GM12891 (cell line): ENCODE measurements at places on chromosomes 2 and 18.
A peak's percentile ranks its signal among the peaks of the same experiment; 100 is the strongest.

DNA sequence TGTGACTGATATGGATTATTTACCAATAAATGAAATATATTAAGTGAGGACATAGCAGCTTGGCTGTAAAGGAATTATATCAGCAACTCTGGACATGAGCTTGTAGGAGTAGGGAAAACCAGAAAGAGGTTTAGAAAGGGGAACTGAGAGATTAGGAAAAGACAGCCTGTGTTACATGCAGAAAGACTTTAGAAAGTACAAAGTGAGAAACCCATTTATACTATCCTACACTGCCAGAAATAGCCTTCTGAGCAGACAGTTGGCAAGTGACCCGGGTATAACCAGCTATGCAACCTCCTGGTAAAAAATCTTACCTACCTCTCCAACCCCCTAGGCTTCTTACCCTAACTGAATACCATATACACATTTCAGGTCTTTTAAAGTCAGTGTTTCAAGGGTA lies 134.1 kb downstream of the ANKRD44 start:
- DNase-seq, result no peak

- no peak for DNase-seq
These were observed 25.1 kb downstream of the COLEC12 start for GRCh38 chr18:475202-476031.

GRCh38 chr18:2984091-2984490 lies 28.9 kb downstream of the LPIN2 start:
- no peak for DNase-seq

DNA sequence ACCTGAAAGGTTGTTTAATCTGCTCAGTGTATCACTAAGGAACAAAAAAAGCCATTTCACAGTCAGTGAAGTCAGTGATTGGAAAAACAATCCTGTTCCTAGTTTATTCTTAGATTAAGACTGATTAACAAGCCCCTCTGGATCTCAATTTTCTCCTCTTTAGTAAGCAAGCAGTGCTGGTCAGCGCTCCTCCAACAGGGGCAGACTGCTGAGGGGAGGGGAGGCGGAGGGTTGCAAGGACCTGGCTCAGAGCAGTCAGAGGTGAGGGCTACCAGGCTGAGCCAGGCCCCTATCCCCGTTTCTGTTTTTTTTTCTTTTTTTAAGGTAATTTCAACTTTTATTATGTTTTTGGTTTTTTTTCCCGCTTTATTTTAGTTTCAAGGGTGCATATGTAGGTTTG lies 24.7 kb upstream of the KCNS3 start:
- DNase-seq, result no peak

DNA sequence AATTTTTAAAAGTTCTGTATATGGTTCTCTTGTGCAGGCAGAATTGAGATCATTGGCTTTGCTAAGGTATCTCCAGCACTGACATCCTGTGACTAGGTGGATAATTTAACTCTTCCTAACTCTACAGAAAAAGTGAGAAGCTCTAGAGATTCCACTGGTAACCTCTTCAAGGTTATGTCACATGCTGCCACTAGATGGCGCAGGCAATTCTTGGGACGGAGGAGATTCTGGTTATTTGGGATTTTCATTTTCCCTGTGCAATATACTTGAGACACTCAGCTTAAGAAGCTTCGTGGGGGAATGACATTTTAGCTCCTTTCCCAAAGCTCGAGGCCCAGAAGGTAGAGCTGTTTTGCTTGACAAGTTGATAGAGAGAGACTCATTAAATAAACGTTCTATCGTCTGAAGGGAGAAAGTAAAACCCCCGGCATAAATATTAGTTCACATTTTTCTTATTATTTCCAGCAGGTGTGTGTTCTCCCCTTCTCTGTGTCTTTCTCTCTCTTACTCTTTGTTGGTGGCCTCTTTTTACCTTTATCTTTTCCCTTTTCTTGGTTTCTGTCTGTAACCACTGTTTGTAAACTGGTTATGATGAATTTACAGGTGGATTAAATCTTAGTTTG lies 26.6 kb upstream of the LANCL1 start:
- DNase-seq, result no peak

GRCh38 chr18:44725300-44726058 lies 44.8 kb downstream of the SETBP1 start:
- DNase-seq, result no peak

- no peak for DNase-seq
These were observed 164.0 kb upstream of the SESTD1 start for GRCh38 chr2:179428649-179429048.

DNA sequence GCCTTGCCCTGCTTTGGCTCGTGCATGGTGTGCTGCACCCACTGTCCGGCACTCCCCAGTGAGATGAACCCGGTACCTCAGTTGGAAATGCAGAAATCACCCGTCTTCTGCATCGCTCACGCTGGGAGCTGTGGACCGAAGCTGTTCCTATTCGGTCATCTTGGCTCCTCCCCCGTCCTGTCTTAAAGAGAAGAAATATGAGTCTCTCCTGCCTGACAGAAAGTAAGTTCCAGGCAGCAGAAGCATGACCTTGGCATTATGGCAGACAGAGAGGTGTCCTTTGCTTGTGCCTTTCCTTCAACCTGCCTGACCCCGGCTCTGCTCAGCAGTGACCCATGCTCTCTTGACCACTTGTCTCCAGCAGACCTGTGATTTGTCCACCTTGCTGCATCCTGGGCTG lies 62.5 kb upstream of the CYP1B1 start:
- no peak for DNase-seq

DNA sequence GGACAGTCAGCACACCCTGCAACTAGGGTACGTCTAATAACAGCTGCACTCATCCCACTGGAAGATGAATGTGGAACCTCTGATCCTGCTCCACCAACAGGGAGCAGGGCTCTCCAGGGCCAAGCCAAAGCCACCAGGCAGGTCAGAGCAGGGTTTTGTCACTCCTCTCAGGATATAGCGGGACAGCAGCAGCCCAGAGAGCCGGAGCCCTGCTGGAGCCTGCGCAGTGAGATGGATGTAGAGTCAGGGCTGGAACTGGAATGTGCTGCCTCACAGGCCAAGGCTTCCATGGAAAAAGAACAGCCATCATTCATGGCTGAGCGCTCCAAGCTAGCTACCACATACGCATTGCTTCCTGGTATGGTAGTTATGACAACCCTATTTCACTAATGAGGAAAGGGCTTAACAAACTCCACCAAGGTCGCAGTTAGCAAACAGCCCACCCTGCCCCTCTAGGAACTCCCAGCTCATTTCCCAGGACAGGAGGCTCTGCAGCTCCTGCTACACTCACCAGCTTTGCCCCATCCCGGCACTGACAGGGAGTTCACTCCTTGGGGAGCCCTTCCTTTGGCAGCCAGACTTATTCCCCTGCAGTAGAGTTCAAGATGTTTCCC lies 85.2 kb downstream of the HS1BP3 start:
- no peak for DNase-seq

DNA sequence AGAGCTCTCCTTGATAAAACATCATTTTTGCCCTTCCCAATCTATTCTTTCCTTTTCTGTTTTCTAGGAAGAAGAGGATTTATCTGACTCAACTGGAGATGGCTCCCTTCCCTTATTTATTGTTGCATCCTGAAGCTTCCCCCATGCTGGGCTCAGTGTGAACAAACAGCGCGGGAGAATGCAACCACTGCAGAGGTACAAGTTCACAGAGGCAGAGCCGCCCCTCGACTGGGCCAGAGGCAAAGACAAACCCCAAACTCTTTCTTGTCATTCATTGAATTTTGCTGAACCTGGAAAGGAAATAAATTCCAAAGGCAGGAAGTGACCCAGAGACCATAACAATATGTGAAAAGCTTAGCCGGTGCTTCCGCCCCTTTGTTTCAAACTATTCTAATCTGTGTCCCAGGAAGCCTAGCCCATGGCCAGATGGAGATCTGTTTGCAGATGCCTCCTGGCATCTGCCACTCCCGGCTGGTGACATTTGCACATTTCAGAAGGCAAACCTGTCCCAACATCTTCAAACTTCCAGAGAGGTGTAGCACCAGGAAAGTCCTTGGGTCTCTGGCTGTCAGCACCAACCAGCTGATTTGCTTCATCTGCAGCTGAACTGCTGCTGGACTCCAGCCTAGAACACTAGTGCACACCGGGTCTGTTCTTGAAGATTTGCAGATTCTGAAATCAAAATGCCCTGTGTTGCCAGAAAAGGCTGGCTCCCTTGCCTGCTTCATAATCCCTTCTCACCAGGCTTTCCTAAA lies 79.4 kb upstream of the MAP4K3 start:
- DNase-seq, result no peak

DNA sequence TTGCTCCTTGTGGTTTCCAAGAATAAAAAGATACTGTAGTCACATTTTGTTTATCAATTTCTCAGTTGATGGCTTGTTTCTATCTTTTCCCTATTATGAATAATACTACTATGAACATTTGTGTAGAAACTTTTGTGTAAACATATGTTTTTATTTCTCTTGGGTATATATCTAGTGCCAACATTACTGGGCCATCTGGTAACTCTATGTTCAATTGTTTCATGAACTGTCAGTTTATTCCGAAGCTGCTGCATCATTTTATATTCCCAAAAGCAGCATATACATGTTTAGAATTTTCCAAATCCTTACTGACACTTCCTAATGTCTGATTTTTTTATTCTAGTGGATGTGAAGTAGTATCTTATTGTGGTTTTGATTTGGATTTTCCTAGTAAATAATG lies 737.6 kb upstream of the TMEFF2 start:
- DNase-seq, result no peak

- no peak for DNase-seq
These were observed 322.1 kb downstream of the EN1 start for GRCh38 chr2:118525346-118525745.

DNA sequence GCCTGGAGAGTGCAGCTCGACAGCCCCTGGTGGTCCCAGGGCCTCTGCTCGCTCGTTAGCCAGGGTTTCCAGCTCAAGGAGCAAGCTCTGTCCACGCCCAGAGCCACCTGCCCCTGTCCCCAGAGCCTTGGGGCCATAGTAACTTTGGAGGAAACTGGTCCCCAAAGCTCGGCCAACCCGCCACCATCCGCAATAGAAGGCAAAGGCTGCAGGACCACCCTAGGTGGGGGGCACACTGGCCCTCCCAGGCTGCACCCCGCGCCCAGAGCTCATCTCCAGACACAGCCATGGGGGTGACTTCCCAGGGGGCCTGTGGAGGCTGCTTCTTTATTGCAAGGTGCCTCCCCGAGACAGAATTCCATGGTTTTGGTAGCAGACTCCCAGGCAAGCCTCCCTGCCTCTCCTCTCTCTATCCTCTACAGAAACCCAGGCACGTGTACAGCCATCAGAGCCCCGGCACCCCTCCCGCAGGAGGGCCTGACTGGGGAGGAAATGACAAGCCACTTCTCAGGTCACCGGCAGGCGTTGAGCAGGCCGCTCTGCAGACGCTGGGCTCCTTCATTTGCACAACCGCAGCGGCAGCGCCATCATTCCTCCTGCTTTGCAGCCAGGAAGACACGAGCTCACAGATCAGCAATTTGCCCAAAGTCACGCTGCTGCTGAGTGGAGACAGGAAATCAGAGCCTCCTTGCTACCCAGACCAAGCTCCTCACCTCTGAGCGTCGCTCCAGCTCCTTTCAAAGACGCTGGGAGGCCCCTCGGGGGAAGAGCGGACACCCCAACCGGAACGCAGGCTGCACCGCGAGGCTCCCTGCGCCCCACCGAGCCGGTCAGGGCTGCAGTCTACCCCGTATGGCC lies 80.2 kb downstream of the NDUFA10 start:
- peak; percentile 62 for DNase-seq

GRCh38 chr18:59376351-59376935 lies 17.4 kb upstream of the LMAN1 start:
- no peak for DNase-seq

DNA sequence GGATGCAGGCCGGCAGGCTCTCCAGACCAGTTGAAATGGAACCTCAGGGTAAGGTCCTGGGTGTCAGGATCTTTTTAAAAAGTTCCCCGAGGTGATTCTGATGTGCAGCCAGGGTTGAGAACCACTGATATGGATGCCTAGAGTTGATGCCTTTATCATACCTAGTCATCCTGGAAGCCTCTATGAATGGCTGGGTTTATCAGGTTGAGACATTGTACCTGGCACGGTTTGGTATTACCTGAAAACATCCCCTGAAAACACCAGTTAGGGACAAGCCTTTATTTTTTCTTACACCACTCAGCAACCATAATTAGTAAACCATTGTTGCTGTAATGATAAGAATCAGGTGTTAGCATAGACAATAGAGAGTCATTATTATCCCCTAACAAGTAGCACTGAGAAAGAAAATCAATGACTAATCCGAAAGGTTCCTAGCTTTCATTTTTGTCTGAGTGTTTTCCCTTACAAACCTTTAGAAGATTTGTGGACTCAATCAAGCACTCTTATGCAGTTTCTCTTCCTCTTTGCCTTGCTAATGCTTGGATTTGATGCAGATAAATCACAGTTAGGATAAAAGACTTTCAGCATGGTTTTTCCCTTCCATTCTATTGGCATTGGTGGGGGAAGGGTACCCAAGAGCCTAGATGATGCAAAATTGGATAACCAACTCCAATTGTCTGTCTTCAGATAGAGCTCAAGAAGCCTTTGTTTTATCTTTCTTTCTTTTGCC lies 116.5 kb upstream of the LYPD6 start:
- no peak for DNase-seq

GRCh38 chr2:126448611-126449010 lies 207.3 kb upstream of the GYPC start:
- DNase-seq, result no peak

- no peak for DNase-seq
These were observed 190.8 kb upstream of the RGPD4 start for GRCh38 chr2:107635883-107636282.

DNA sequence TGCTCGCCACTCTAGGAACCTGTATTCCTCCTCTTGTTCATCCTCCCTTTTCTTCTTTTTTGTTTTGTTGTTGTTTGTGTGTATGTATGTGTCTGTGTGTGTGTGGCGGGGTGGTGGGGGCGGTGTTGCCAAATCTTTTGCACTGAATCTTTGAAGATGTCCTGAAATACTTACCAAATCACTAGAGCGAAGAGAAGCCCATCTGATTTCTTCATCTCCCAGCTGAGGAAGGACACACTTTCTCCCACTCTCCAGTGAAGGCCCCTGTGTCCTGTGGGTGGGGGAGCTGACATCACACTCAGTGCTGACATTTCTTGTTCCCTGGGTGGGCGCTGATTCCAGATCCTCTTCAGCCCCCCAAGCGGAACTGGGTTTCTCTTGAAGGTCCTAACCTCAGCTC lies 74.5 kb downstream of the NEDD4L start:
- DNase-seq, result no peak
